ENCODE measurements at places on chromosomes 16 and 17. TPM values are rescaled to one million over a fixed set of nuclear protein-coding genes. Genes with fewer than 3 reads are reported as not detected.

DNA sequence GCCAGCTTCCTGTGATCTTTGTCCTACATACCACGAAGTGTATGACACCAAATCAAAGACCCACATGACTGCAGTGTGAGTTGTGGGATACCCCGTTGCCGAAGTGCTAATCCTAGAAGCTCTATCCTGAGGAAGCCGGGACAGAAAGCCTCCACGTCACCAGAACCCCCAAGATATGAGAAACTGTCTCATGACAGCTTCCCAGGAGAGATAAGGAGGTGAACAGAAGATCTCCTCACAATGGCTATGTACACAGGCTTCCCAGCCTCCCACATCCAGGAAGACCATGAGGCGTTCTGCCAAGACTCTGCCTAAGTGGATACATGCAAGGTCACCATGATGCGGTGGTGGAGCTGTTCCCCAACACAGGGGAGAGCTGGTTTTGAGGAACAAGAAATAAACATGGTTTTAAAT lies 37.1 kb downstream of the TRIM25 start:
- no peak for DNase-seq
- H3K4me3 ChIP-seq, result no peak overlapping the region
- H3K27ac ChIP-seq, result no peak overlapping the region

DNA sequence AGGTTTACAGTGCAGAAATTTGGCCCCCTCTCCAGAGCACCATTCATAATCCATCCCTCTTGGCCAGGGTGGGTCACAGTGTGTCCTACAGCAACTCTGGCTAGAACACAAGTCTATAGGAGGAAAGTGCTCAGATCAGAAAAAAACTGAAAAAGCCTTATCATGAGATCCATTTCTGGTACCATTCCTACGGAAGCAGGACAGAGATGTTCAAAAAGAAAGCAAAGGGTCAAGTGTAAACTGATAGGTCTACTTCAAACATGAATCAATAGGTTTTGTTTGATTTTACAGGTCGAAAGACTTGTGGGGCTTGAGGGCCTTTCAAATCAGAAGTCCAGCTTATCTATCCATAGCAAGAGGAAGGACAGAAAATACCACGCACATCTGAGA lies 326.4 kb downstream of the SOX9 start:
- peaks cover 13% of the 10 kb centered on the region for H3K4me1 ChIP-seq
- H3K36me3 ChIP-seq, result no peaks in the 10 kb centered on the region
- H3K27ac ChIP-seq, result no peak overlapping the region
- DNase-seq, result no peak
- H3K27me3 ChIP-seq, result no peaks in the 10 kb centered on the region
- H3K4me3 ChIP-seq, result no peak overlapping the region

DNA sequence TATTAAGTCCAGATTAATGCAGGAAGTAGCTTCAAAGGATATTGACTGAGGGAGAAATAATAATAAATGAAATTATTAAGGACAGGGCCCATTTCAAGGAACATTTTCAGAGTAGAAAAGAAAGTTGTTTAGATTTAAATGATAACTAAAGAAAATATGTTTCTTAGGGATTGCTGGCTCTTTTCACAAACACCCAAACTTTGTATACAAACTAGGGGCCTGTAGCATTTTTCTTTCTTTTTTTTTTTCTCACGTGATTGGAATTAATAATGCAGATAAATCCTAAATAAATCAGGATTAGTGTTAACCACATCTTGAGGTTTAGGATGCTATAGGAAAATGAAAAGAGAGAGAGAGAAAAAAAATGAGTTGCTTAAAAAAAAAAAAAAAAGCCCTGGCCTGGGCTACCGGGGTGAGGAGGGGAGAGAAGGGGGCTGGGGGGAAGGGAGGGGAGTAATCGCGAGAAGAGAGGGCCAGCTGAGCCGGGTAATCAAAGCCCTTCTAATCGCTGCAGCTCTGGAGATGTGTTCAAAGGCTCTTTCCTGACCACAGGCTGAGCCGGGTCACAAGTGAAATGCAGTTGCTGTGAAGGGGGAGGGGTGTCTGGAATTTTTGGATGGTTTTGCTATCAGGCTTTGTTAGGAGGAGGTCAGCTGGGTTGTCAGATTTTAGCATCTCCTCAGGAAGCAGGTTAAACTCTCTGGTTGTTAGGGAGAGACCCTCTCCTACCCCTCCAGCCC lies 104.6 kb upstream of the ZFHX3 start:
- no peak overlapping the region for H3K4me3 ChIP-seq
- no peaks in the 10 kb centered on the region for H3K4me1 ChIP-seq
- H3K27me3 ChIP-seq, result no peaks in the 10 kb centered on the region
- no peak for DNase-seq
- H3K36me3 ChIP-seq, result no peaks in the 10 kb centered on the region

GRCh38 chr17:7573324-7574080 lies 5.9 kb upstream of the CD68 start:
- H3K27ac ChIP-seq, result peak overlapping the region; percentile 97
- H3K4me1 ChIP-seq, result peaks cover 66% of the 10 kb centered on the region
- no peaks in the 10 kb centered on the region for H3K27me3 ChIP-seq
- H3K36me3 ChIP-seq, result peaks cover 76% of the 10 kb centered on the region

DNA sequence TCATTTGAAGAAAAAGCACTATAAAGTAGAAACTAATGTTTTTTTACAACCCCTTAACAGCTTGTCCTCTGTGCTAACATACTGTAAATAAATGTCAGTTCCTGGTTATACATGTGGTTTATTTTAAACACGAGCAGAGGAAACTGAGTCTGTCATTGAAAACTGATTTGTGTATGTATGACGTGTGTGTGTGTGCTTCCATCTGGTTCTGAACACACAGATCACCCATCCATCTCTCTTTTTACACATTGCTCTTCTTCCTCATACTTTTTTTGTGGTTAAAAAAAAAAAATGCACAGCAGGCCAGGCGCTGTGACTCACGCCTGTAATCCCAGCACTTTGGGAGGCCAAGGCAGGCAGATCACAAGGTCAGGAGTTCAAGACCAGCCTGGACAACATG lies 49.5 kb downstream of the ZNF423 start:
- DNase-seq, result no peak
- no peak overlapping the region for H3K27ac ChIP-seq
- peaks cover 16% of the 10 kb centered on the region for H3K27me3 ChIP-seq
- no peaks in the 10 kb centered on the region for H3K36me3 ChIP-seq

- no peak for DNase-seq
- no peaks in the 10 kb centered on the region for H3K36me3 ChIP-seq
- no peaks in the 10 kb centered on the region for H3K27me3 ChIP-seq
- H3K27ac ChIP-seq, result peak overlapping the region; percentile 91
- peaks cover 6% of the 10 kb centered on the region for H3K4me1 ChIP-seq
Observed at GRCh38 chr17:48576479-48577309, 1.5 kb downstream of the HOXB4 start.

GRCh38 chr16:69411064-69411985 lies 13.1 kb upstream of the CYB5B start:
- H3K36me3 ChIP-seq, result no peaks in the 10 kb centered on the region
- no peaks in the 10 kb centered on the region for H3K27me3 ChIP-seq
- no peak for DNase-seq
- H3K4me3 ChIP-seq, result 0 out of 2 replicates have a peak overlapping the region, but pooled peaks have one; percentile 20
- peaks cover 93% of the 10 kb centered on the region for H3K4me1 ChIP-seq

GRCh38 chr17:38571833-38572668 lies 33.7 kb downstream of the SRCIN1 start:
- DNase-seq, result no peak
- H3K4me3 ChIP-seq, result peak overlapping the region; percentile 56
- H3K27ac ChIP-seq, result no peak overlapping the region
- peaks cover 30% of the 10 kb centered on the region for H3K4me1 ChIP-seq
- no peaks in the 10 kb centered on the region for H3K36me3 ChIP-seq

DNA sequence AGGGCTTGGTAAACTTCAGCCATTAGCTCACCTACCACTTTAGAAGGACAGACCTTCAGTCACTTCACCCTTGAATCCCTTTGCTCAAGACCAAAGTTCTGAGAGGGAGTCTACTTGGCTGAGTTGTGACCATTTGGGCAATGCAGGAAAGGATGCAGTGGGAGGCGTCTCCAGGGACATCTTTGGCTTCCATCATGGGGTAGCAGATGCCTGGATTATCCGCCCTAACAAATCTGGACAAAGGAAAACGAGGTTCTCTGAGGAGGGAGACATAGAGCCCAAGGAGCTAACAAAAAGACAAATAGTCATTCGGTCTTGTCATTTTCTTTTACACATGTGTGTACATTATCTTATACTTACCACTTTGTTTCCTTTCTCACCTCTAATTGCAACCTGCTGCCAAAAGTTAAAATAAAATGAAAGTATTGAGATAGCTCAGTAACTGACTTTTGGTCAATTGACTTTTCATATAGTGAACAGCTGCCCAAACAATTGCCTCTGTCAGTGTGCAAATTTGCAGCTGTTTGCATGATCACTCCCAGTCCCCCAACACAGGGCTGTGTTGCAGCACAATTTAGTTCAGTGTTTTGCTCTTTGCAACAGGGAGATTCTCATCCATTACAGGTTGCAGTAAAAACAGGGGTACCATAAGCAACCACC lies 108.9 kb upstream of the EEF2KMT start:
- H3K27me3 ChIP-seq, result no peaks in the 10 kb centered on the region
- DNase-seq, result no peak
- H3K36me3 ChIP-seq, result no peaks in the 10 kb centered on the region
- no peak overlapping the region for H3K27ac ChIP-seq
- H3K4me1 ChIP-seq, result no peaks in the 10 kb centered on the region

GRCh38 chr17:70654706-70655105 lies 485.4 kb downstream of the KCNJ2 start:
- no peak for DNase-seq
- no peak overlapping the region for H3K27ac ChIP-seq
- H3K36me3 ChIP-seq, result no peaks in the 10 kb centered on the region
- no peak overlapping the region for H3K4me3 ChIP-seq
- no peaks in the 10 kb centered on the region for H3K27me3 ChIP-seq
- no peaks in the 10 kb centered on the region for H3K4me1 ChIP-seq

DNA sequence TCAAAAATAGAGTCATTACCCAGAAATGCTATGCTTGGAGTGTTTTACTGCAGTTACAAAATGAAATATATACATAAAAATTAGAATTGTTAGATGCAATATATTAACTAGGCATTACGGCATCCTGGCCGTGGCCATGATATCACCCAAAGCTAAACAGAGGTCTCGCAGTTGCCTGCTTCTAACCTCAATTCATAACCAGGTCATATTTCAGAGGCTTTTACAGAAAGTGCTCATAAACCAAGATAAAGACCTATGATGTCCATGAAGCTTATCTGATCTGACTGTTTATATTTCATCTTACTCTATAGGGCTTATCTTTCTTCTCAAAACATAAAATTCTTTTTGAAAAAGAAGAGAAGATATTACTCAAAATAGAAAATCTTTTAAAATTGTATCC lies 664.5 kb upstream of the SALL1 start:
- no peak overlapping the region for H3K4me3 ChIP-seq
- no peak overlapping the region for H3K27ac ChIP-seq
- H3K4me1 ChIP-seq, result no peaks in the 10 kb centered on the region
- H3K36me3 ChIP-seq, result no peaks in the 10 kb centered on the region

DNA sequence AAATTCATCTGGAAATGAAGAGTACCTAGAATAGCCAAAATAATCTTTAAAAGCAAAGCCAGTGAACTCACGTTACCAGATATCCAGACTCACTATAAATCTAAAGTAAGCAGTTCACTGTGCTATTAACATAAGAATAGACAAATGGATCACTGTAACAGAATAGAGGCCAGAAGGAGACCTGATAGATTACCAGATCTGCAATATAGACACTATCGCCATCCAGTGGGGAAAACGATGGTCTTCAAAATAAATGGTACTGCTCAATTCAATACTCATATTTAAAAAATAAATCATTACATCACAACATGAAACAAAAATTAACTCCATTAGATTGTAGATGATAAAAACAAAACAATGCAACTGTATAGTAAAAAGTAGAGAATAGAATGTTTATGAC lies 158.6 kb upstream of the CDH8 start:
- H3K27me3 ChIP-seq, result no peaks in the 10 kb centered on the region
- no peaks in the 10 kb centered on the region for H3K36me3 ChIP-seq
- no peak for DNase-seq
- no peaks in the 10 kb centered on the region for H3K4me1 ChIP-seq
- no peak overlapping the region for H3K27ac ChIP-seq

GRCh38 chr16:23518435-23518891 lies 8.2 kb upstream of the GGA2 start:
- no peak overlapping the region for H3K4me3 ChIP-seq
- peaks cover 26% of the 10 kb centered on the region for H3K36me3 ChIP-seq

DNA sequence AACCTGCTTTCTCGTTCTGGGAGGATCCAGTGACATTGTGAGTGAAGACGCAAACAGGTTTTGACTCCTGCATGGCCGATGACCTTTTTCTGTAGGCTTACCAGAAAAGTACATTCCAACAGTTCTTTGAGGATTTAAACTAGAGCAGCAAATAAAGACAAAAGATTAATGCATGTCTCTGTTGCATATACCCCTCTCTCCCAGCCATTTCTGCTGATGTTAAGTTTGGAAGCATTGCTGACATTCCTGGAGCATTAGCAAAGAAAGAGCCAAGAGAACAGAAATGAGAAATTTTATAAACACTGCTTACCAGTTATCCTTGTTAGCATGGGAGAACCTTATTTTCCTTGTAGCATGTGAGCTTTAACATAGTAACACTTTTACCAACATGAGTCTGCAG lies 49.3 kb downstream of the SIAH1 start:
- no peaks in the 10 kb centered on the region for H3K36me3 ChIP-seq
- H3K4me1 ChIP-seq, result no peaks in the 10 kb centered on the region
- H3K27ac ChIP-seq, result no peak overlapping the region
- no peak for DNase-seq
- no peak overlapping the region for H3K4me3 ChIP-seq
- H3K27me3 ChIP-seq, result no peaks in the 10 kb centered on the region

GRCh38 chr17:79043931-79044320 lies 20.0 kb downstream of the C1QTNF1 start:
- H3K27me3 ChIP-seq, result no peaks in the 10 kb centered on the region
- peaks cover 13% of the 10 kb centered on the region for H3K4me1 ChIP-seq
- H3K4me3 ChIP-seq, result no peak overlapping the region
- no peaks in the 10 kb centered on the region for H3K36me3 ChIP-seq
- no peak for DNase-seq
- no peak overlapping the region for H3K27ac ChIP-seq

DNA sequence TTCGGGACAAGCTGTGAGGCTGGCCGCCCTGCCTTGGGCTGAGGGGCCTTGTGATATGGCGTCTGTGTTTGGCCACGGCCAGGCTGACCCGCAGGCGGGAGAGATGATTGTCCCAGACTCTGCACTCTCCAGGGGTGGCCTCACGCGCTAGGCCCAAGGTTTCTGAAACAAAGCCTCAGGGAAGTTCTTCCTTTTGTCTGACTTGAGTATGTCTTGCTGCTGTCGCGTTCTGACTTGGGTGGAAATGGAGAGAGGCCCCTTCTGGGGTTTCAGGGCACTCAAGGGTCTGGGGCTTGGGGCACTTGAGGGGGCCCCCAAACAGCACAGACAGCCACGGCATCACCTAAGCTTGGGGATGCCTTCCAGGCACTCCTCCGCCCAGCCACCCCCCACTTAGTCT lies 3.8 kb upstream of the METRN start:
- H3K36me3 ChIP-seq, result no peaks in the 10 kb centered on the region
- no peak for DNase-seq
- no peak overlapping the region for H3K4me3 ChIP-seq
- peaks cover 17% of the 10 kb centered on the region for H3K4me1 ChIP-seq
- H3K27me3 ChIP-seq, result no peaks in the 10 kb centered on the region

- no peaks in the 10 kb centered on the region for H3K4me1 ChIP-seq
- no peak overlapping the region for H3K4me3 ChIP-seq
- H3K36me3 ChIP-seq, result peaks cover 10% of the 10 kb centered on the region
Observed at GRCh38 chr17:78101542-78101941, 27.0 kb downstream of the TMC6 start.

The KRTAP2-2 gene
- 1.2 TPM for total RNA-seq

The PRSS36 gene
- not detected for total RNA-seq

The TMEM186 gene
- total RNA-seq, result 14.0 TPM

The CACNA1G gene
- 3.4 TPM for total RNA-seq

The CDH1 gene
- 73.2 TPM for total RNA-seq

The TAC4 gene
- not detected for total RNA-seq

The COG7 gene
- 22.1 TPM for total RNA-seq

The AOC2 gene
- 8.0 TPM for total RNA-seq

Data from HCT116 (cell line).